ENCODE measurements at places on chromosomes 11 and 22. TPM values are rescaled to one million over a fixed set of nuclear protein-coding genes. Genes with fewer than 3 reads are reported as not detected.
A peak's percentile ranks its signal among the peaks of the same experiment; 100 is the strongest.

DNA sequence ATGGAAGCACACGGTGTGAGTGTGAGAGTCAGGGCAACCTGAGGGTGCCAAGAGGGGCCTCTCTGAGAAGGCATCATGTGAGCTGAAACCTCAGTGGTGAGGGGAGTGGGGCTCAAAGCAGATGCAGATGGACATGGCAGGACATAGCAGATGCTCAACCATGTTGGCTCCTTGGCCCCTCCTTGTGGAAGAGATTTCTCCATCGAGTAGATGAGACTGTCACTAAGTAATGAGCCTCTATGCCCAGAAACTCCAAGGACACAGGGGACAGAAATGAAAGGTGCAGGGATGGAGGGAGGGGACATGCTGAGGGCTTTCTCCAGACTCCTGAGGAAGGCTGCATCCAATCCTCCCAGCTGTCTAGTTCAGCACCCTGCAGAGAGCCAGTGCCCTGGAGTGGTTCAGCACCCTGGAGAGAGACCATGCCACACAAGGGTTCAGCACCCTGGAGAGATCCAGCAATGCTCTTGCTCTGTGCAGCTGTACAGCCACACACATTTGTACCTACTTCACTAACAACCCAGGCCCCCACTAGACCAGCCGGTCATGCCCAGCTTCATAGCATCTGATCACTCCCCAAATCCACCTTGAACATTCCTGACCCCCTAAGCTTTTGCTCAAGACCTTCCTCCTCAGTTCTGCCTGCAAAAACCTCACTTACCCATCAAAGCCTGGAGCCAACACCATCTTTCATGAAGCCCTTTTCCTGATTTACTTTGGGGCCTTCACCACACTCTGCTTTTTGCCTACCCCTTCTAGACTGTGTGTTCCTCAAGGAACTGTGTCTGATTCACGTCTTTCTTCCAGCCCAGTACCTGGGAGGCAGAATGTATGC, 252.0 kb downstream of the CTTN start:
- DNase-seq, result peak; percentile 94

GRCh38 chr11:42239188-42239587, 779.7 kb upstream of the LRRC4C start:
- DNase-seq, result peak; percentile 57

GRCh38 chr11:97641988-97642387, 1252.2 kb downstream of the JRKL start:
- DNase-seq, result no peak

DNA sequence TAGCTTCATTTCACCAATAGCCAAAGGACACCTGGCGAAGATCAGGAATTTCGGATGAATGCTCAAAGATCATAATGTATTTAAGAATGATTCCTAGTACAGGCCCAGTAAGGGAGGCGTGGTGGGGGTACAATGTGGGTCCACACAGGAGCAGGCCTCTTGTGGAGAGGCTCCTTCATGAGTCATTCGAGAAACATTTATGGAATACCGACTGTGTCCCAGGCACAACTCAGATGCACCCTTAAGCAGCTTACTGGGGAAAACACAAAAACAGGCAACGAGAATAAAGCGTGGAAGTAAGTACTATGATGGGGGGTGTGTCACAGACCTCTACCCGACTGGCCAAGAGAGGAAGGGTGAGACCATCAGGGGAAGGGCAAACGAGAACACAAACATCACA, 44.5 kb downstream of the SMCO4 start:
- DNase-seq, result no peak

GRCh38 chr11:26474401-26474800, 97.7 kb downstream of the MUC15 start:
- DNase-seq, result no peak

GRCh38 chr11:125346179-125346530, 149.9 kb downstream of the FEZ1 start:
- no peak for DNase-seq

DNA sequence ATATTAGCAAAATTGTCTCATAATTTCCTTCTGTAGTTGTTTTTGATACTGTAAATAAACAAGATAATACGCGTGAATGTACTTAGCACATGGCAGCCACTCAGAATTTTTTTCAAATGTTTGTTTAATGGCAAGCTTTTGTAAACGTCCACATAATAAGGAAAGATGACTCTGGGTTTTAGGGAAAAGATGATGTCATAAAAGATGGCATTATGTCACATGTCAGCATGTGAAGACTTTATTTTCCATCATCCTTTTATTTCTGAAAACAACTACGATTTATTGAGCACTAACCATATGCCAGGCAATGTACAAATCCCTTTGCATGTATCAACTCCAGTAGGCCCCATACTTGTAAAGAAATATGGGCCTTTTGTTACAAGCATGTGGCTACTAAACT, 139.9 kb downstream of the C11orf91 start:
- DNase-seq, result no peak

GRCh38 chr11:130560000-130560780, 111.7 kb downstream of the ADAMTS15 start:
- no peak for DNase-seq

SCGB2A2 gene
- not detected for total RNA-seq

- DNase-seq, result no peak
Observed at GRCh38 chr11:30322191-30322590, 713 bp upstream of the ARL14EP start.

DNA sequence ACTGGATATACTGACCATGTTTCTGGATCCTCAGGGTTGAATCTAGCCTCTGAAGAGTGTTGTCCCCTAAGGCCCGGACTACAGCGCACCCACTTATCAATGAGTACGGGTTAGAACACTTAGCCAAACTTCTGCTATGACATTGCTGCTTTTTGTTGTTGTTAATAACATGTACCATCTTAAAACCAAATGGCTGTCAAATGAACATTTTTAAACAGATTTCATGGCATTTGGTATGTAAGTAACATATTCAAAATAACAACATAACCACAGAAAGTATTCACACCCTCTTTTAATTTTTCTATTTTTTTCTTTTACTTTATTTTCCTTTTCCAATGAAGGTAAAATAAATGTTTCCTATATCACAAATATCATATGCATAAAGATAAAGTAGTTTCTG, 1292.5 kb upstream of the TENM4 start:
- no peak for DNase-seq

DNA sequence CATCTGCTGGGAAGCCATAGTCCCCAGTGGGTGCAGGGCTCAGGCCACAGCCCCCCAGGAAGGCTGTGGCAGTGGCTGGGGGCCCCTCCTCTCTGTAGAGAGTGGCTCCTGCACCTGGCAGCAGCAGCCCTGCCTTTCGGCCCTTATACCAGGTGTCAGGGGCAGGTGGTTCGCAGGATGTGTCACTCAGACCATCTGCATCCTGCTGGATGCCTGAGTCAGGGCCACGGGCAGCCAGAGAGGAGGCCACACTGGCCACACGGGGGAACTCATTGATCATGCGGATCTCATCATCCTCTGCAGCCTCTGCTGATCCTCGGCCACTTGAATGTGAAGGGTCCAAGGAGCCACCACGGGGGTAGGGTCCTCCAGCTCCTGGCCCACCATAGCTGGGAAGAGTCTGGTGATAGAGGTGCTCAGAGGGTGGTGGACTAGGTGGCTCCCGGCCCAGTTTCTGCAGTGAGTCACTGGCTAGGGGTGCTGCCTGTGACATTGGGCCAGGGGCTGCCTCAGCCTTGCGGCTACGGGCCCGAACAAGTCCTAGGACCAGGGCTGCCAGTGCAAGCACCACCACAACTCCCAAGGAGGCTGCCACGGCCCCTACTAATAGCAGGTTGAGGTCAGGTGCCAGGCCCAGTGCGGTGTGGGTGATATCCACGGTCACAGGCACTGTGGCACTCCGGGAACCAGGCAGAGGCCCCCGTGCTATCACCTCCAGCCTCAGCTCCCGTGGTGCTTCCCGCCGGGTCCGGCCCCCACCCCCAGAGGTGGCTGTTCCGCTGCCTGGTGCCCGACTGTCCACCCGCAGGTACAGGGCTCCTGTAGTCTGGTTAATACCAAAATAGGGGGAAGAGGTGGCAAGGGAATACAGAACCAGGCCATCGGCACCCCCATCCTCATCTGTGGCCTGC, 3.3 kb upstream of the TPP1 start:
- no peak for DNase-seq

GRCh38 chr11:2382129-2382517, 5.0 kb downstream of the CD81 start:
- DNase-seq, result no peak

CAT gene
- total RNA-seq, result 118 TPM

VWCE gene
- total RNA-seq, result 0.41 TPM

Measured in tongue (tissue), 3 donors.